ENCODE measurements at places on chromosomes 11 and 22.

GRCh38 chr11:69636512-69637197 is 4.3 kb upstream of the CCND1 start:
- DNase-seq, result peak; percentile 93

DNA sequence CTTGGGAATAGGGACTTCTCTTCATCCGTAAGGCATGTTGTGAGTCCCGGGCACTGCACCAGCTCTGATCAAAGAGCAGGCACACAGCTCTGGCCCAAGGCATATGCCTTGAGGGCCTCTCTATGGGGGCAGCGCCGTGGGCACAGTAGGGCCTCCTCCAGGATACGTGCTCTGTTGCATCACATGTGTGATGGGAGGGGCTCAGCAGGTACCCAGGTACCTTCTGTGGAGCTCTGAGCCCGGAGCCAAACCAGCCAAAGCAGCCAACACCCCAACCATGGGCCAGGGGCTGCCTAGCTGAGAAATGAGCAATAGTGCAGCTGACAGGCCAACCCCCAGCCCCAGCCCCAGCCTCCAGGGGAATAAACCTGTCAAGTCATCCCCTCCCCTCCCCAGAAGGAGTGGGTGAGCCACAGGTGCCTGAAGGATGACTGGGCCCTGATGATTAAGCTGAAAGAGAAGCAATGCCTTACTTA is 79.7 kb upstream of the SHISAL1 start:
- peak; percentile 69 for DNase-seq

- DNase-seq, result no peak
Observed at GRCh38 chr22:37369483-37369882, 57.8 kb downstream of the ELFN2 start.

GRCh38 chr11:46350695-46351094 is 3.4 kb downstream of the DGKZ start:
- no peak for DNase-seq

- DNase-seq, result peak; percentile 37
Observed at GRCh38 chr11:94741022-94741679, 27.0 kb upstream of the AMOTL1 start.

- no peak for DNase-seq
Observed at GRCh38 chr11:34987617-34988016, 71.2 kb downstream of the PDHX start.

GRCh38 chr22:20606041-20606783 is 98.8 kb downstream of the MED15 start:
- DNase-seq, result peak; percentile 66

- peak; percentile 7 for DNase-seq
Observed at GRCh38 chr22:21444701-21445436, 22.3 kb upstream of the TMEM191C start.

DNA sequence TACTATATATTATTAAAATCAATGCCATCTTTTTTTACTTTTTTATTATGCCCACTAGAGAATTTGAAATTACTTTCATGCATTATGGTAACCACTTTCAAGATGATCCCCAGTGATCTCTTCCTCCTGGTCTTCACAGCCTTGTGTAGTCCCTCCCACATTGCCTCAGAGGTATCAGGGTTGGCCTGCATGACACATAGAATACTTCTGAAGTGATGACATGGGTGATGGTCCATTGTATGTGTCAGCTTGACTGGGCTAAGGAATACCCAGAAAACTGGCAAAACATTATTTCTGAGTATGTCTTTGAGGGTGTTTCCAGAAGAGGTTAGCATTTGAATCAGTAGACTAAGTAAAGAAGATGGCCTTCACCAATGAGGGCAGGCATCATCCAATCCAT is 14.2 kb upstream of the ISX start:
- DNase-seq, result no peak

- DNase-seq, result no peak
Observed at GRCh38 chr22:46028106-46028991, 51.4 kb upstream of the WNT7B start.

DNA sequence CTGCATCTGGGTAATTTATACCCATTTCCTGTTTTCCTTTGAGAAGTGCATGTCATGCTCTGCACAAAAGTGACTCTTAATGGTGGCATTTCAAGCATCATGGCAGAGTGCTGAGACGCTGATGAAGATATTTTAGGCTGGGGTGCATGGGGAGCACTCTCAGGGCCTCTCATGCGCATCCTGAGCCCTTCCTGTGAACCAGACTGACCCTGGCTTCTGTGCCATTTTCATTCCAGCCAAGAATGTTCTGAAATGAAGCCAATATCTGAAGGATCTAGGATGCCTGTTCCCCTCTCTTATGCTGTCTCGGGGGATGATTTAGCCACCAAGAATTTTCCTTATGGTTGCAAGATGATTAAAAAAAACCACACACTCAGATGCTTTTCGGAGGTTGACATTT is 61.5 kb downstream of the MIAT start:
- DNase-seq, result no peak

- no peak for DNase-seq
Observed at GRCh38 chr11:128905345-128906184, 14.4 kb downstream of the KCNJ5 start.

DNA sequence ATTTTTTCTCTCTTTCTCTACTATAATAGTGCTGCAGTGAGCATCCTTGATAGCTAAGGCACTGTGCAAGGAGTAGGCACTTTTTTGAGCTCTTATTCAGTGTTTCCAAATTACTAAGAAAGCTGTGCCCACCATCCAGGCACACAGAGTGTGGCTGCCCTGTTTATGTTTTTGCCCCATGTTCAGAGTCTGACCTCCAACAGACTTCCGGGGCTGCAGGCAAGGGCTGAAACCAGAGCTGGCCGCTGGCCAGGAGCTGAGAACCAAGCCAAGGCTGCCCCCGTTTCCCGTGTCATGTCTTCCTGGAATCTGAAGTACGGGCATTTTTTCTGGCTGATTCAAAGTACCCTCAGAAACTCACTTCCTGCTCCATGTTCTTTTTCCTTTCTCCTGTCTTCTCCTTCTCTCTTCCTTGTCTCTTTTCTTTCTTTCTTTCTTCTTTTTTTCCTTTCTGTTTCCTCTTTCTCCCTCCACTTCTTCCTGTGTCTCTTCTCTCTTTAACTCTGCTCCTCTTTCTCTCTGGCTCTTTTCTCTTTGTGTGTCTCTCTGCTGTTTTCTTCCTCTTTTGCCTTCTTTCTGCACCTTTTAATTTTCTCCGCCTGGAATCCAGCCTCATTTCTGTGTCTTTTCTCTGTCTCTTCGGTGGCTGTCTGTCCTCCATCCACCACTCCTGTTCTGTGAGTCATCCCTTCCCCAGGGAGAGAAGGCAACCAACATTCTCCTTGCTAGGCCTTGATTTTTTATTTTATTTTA is 17.0 kb upstream of the KCTD14 start:
- DNase-seq, result peak; percentile 89

- no peak for DNase-seq
Observed at GRCh38 chr11:88384669-88385005, 47.1 kb upstream of the CTSC start.

- DNase-seq, result no peak
Observed at GRCh38 chr22:37501610-37502341, 15.6 kb upstream of the MFNG start.

GRCh38 chr11:96102664-96103078 is 178.8 kb upstream of the MTMR2 start:
- DNase-seq, result no peak

DNA sequence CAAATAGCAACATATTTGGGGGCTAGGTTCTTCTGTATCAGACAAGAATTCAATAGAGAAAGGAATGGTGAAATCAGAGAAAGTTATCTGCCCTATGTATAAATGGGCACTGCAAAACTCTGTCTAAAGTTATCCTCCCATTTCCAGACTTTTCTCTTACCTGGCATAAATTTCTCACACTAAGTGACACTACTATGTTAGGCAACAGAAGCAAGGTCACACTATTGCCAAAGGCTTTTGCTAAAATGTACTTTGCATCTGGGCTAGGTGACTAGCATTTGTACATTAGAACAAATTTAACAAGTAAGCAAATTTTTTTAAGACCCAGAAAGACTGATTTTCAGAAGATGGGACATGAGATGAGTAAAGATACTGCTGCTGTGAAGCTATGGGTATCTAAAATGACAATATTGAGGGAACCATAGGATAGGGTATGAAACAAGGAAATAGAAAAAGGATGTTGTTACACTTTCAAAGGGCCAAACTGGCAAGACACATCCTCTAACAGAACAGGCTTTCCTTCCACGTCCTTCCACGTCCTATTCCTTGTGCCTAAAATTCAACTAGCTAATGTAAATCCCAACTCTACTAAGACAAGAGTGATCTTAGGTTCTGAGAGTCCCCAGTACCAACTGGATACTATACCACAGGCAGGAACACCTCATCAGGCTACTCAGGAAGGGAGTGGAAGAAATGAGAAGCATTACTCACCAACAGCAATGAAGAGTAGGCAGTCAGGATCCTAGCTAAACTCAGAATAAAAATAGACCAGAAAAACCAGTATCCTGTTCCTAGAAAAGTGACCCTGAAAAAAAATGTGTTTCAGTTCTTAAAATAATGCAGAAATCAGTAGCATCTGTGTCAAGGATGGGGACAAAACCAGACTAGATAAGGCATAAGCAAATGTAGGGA is 22.6 kb downstream of the GDPD4 start:
- no peak for DNase-seq

GRCh38 chr11:129386795-129387397 is 11.2 kb downstream of the BARX2 start:
- no peak for DNase-seq

- DNase-seq, result no peak
Observed at GRCh38 chr22:39949964-39950737, 10.0 kb upstream of the TMA7B start.

DNA sequence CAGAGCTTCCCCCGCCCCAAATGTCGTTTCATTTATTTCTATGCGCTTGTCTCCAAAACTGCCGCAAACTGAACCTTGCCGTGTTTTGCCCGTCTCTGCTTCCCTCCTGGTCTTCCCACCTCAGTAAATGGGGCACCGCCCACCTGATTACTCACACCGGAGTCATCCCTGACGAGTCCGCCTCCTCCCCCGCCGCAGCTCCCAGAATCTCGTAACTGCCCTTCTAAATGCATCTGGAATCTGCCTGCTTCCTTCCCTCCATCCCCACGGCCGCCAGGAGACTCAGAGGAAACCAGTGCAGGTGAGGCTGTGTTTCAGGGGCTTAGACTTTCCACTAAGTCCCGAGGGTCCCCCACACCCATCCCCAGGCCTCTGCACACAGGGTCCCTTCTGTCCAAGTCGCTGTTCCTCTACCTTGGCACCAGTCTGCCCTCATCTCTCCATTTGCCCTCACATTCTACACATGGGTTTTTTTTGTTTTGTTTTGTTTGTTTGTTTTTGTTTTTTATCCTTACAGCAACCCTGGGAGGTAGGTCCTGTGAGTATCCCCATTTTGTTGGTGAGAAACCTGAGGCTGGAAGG is 62.6 kb upstream of the PHF21B start:
- no peak for DNase-seq

- DNase-seq, result no peak
Observed at GRCh38 chr11:62393061-62393611, 25.7 kb upstream of the SCGB1A1 start.

GRCh38 chr11:133581091-133581490 is 48.8 kb upstream of the OPCML start:
- no peak for DNase-seq

GRCh38 chr11:31117038-31117437 is 252.5 kb downstream of the DCDC1 start:
- no peak for DNase-seq

DNA sequence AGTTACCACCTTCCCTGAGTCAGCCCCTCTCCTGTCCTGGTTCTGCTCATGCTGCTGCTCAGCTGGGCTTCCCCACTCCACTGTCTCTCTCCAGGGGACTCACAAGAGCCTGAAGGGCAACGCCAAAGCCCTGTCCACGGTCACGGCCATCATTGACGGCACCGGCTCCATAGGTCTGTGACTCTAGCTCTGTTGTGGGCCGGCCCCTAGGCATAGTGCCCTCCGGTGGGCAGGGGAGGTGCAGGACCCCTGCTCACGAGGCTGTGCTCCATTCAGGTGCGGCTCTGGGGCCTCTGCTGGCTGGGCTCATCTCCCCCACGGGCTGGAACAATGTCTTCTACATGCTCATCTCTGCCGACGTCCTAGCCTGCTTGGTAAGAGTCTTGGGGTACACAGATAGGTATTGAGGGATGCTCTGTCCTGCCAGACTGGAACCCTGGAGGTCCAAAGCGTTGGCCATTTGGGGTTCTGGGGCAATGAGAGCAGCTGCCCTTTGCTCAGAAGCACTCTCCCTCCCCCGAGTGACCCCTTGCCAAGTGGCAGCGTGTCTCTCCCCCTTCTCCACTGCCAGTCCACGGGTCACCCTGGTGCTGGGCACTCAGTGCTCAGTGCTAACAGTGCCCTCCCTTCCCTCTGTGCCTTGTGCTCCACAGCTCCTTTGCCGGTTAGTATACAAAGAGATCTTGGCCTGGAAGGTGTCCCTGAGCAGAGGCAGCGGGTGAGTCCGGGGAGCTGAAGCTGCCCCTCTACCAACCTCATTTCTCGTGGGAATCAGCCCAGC is 22.4 kb downstream of the SLC37A2 start:
- peak; percentile 82 for DNase-seq

DNA sequence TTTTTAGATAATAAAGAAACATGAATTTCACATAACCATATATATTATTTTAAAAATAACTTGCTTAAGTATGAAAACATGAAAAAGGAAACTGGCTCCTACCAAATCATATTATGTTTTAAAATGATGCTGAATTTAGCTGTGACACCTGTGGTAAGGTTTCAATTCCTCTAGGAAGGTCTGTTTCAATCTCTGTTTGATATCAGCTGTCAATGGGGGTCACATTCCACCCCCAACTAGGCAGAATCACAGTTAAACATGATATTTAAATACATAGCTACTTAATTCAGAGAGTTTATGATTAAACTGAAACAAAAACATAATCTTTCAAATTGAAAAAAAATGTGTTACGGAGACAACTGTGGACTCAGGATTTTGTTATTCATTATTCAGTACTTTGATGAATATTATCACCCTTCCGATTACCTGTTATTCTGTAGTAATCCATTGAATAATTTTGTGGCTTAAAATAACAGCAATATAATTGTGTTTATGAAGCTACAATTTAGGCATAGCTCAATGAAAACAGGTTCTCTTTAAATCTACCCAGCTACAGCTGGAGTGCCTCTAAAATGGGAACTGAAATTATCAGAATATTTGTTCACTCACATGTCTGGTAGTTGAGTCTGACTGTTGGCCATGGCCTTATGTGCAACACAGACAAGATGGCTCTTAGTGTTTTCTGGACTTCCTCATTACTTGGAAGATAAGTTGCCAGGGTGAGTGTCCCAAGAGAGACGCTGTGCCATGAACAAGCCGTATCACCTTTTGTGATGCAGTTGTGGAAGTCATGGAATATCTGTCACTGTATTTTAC is 244.6 kb upstream of the ANO3 start:
- DNase-seq, result no peak

- DNase-seq, result no peak
Observed at GRCh38 chr11:83280256-83280655, 5.9 kb downstream of the CCDC90B start.

GRCh38 chr22:32265882-32266767 is 11.0 kb upstream of the SLC5A4 start:
- DNase-seq, result peak; percentile 92

DNA sequence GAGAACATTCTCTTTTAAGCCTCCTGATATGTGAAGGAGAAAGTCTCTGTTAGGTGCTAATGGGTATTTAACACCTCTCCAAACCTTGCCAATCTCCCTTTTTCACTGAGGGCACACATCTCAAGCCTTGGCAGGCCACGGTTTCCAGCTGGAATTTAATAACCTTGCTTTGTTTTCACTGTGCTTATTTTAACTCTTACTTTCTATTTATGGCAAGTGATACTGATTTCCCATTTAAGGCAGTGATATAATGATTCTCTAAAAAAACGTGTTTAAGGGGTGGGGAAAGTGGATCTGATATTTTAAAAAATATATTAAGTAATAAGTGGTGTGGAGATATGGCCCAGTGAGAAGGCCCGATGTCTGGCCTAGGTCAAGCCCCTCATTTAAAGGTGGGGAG is 1.1 kb upstream of the RASD2 start:
- no peak for DNase-seq

- no peak for DNase-seq
Observed at GRCh38 chr11:111949519-111950426, 12.6 kb downstream of the DIXDC1 start.
